CD4-positive, alpha-beta T cell treated with Interleukin-6 at 100 ng/mL for 8 hours (primary cell): ENCODE measurements at places on chromosomes 5 and 9.

DNA sequence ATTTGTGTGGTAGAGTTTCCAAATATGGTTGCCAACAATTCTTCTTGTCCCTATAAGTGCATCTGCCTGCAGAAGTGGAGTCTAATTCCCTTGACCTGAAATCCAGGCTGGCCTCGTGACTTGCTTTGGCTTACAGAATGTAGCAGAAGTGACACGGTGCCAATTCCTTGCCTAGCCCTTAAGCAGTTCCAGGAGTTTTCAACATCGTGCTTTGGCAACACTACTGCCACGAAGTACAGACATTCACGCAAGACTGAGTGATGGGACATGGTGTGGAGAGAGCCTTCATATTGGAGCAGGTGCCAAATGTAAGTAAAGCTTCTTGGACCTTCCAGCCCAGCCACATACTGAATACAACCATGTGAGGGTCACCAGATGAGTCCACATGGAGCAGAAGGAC, 92.9 kb upstream of the NEK6 start:
- no peak for DNase-seq

GRCh38 chr5:132714456-132715307, 22.7 kb downstream of the KIF3A start:
- DNase-seq = no peak

DNA sequence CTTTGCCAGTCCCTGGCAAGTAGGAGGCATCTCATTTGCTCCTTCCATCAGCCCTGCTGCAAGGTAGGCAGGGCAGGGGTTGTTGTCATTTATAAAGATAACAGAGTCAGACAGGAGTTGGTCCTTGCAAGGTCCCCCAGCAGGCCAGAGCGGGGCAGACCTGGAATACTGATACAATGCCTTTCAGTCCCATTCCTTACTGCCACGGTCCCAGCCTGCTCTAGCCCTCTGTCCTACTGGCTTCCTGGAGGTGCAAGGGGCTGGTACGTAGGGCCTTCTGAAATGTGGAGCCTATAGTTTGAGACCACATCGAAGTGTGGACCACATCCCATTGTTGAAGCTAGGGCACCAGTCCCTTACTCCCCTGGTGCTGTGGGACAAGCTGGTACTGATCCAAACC, 42.8 kb upstream of the PITX1 start:
- DNase-seq = no peak

GRCh38 chr9:88161144-88161543, 22.9 kb upstream of the SPATA31C2 start:
- DNase-seq = no peak

GRCh38 chr5:132849347-132849746, 16.9 kb downstream of the GDF9 start:
- no peak for DNase-seq

- no peak for DNase-seq
Measured at GRCh38 chr9:92897323-92897722, 19.5 kb upstream of the ZNF484 start.

DNA sequence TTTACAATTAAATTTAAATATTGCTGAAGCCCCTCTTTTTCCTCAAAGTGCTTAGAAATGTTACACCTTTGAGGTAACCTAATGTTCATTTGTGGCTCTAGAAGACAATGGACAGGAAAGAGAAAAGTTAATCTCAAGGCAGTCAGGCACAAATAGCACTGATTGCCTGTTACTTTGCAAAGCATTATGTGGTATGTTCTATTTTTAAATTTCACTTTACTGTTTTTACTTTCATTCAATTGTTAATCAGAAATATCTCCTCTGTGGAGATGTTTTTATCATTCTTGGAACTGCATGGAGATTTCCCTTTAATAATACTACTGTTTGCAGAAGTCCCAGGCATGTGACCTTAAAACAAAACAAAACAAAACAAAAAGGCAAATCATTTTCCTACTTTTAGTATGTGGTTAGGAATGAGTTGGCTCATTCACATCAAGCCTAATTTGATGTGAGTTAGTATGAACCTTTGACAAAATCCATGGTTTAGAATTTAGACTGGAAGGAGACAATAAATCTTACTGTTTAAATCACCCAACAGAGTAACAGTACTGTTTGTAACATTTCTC, 67.5 kb downstream of the CWC27 start:
- DNase-seq = no peak

GRCh38 chr5:14145435-14146334, 2.5 kb downstream of the TRIO start:
- no peak for DNase-seq

- no peak for DNase-seq
Measured at GRCh38 chr5:67355120-67355713, 158.6 kb upstream of the CD180 start.

- no peak for DNase-seq
Measured at GRCh38 chr5:67910546-67910945, 305.0 kb upstream of the PIK3R1 start.

DNA sequence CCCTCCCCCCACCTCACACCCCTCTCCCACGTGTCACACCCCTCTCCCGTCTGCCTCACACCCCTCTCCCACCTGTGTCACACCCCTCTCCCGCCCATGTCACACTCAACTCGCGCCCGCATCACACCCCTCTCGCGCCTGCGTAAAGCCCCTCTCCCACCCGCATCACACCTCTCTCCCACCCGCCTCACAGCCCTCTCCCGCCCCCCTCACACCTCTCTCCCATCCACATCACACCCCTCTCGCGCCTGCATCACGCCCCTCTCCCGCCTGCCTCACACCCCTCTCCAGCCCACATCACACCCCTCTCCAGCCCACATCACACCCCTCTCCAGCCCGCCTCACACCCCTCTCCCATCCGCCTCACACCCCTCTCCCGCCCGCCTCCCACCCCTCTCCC, 173.5 kb upstream of the FOXD4L5 start:
- DNase-seq = no peak

GRCh38 chr5:52794519-52794918, 6.8 kb downstream of the ITGA1 start:
- DNase-seq = no peak

DNA sequence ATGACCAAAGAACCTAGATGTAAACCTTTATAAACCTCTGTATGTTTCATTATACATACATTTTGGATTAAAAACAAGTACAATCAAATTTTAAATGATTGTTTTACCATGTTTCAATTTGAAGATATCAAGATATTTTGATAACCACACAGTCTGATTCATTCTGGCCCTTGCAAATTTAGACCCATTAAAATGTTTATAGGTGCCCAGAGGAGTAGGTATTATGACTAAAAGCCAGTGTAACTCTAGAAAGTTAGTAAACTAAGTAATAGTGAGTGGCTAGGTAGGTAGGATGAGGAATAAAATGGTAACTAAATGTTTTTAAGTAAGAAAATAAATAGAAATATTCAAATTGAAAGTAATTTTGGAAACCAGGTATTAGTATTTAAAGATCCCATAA, 165.5 kb downstream of the PBX3 start:
- no peak for DNase-seq

DNA sequence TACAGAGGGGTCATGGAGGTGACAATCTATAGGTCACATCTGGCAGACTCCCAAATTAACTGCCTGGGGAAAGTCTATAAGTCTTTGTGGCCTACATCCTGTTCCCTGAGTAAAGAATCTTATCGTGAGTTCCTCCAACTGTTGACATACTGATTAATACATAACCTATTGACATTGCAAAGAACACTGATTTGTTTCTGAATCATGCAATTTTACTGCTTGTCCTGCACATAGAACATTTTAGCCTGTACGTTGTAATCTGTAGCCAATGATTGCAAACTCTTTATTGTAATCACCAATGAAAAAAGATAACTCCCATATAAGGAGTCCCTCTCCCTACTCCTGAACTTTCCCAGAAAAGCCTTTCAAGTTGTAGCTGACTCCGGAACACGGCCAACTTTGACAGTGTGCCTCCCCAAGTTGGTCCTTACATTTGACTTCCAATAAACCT, 18.8 kb upstream of the OR2K2 start:
- no peak for DNase-seq

- DNase-seq = no peak
Measured at GRCh38 chr5:10384483-10384882, 31.0 kb downstream of the MARCHF6 start.

DNA sequence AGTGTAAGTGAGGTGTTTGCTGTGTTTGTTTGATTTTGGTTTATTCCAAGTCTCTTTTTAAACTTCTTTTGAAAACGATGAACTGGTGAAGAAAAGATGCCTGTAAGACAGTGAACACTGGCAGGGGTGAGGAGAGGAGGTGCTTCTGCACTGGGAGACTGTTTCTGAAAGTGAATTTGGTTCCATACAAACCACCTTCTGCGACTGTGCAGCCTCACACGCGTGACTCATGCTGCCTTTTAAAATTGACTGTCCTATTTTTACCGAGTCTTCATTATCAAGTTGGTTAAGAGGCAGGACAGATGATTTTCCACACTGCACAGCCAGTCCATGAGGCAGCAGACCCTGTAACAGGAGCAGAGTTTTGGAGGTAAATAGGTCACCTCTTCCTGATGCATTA, 340.6 kb downstream of the MTRR start:
- no peak for DNase-seq

DNA sequence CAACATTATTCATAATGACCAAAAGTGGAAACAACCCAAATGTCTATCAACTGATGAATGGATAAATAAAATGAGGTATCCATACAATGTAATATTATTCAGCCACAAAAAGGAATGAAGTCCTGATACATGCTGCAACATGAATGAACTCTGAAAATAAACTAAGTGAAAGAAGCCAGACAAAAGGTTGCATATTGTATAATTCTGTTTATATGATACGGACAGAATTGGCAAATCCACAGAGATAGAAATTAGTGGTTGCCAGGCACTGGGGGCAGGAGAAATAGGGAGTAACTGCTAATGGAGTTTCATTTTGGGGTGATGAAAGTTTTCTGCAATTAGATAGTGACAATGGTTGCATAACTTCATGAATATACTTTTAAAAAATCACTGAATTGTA, 47.0 kb downstream of the KIF24 start:
- DNase-seq = no peak

GRCh38 chr5:143576711-143577484, 173.4 kb upstream of the NR3C1 start:
- no peak for DNase-seq

DNA sequence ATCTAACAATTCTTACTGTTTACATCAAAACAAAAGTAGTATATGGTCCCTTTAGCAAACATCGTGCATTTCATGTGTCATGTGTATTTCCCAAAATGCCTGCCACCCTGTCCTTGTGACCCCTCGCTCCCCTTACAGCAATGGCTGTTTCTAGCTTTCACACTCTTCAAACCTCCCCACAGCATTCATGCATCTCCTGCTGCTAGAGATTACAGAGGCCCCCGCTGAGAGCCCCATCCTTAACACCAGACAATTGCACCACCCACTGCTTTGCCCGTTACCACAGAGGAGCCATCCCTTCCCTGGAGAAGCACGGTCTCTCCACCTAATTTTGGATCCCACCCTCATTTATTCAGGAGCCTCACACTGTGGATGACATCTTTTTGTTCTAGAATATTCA, 149.7 kb upstream of the IRX4 start:
- DNase-seq = no peak

DNA sequence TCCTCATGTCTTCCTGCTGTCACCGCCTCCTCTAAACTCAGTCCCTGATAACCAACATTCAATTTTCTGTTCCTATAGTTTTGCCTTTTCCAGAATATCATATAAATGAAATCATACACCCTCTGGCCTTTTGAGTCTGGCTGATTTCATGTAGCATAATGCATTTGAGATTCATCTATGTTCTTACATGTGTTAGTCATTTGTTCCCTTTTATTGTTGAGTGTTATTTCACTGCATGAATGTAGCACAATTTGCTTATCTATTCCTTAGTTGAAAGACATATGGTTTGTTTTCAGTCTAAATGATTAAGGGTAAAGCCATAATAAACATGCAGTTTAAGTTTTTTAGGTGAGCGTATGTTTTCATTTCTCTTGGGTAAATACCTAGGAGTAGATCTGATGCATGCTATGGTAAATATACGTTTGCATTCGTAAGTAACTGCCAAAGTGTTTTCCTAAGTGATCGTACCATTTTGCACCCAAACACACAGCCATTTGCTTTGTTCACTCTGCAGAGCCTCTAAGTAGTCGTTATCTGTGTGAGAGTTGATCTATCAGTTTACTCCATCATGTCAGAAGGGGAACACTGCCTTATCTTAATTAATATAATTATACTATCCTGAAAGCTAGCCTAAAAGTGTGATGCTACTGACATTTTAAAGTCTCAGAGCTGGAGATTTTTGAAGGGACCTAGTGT, 460.8 kb downstream of the DMAC1 start:
- DNase-seq = no peak

DNA sequence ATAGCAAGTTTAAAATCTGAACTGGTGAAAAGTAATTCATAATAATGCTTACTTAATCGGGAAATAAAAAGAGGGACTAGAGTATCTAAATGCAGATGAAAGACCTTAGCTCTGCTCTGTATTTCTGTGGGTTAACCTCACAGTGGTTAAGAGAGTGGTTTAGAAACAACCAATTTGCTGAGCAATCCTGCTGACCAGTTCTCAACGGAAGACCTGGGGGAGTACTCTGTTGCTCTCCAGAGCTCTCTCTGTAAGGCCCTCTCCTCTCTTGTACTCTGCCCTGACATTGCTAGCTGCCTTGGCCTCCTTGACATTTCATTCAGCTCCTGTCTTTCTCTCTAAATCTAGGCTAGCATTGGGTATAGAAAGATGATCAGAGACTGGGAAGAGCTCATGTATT, 1186.6 kb upstream of the SEMA6A start:
- no peak for DNase-seq

DNA sequence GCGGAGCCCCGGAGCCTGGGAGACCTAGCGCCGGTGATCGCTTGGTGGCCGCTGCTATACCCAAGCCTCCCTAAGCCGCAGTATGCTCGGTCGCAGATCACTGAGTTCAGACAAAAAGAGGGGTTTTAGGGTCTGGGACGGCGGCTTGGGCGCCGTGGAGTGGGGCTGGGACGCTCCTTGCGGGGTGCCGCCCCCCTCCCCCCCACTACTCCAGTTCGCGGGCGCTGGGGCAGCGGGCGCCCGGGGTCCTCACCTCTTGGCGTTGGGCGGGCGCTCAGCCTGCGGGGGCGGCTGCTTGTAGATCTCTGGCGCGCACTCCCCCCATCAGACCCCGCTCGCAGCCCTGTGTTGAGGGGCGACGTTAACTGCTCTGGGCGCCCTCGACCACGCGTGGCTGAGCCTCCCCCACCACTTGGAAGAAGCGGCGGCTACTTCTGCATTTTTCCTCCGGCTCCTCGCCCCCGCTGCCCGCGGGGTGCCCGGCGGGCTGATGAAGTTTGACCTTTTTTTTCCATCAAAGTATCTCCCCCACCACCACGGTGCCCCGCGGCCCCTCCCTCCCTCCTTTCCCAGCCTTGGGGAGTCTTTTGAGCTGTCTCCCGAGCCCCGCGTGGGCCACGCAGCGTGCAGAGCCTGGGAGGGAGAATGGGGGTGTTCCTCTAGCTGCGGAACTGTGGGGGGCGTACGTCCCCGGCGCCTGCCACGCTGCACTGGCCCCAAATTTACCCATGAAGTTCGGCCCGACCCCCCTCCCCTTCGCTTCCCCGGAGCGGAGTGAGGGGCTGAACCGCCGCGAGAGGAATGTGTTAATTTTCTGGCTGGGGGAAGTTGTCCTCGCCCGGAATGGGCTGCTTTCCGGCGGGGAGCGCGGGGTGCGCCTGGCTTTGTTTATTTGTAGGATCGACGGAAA, 1.2 kb downstream of the CXXC5 start:
- DNase-seq = no peak
